ENCODE measurements at places on chromosomes 13 and 19.

- DNase-seq = peak; percentile 87
Observed at GRCh38 chr19:39413272-39413910, 922 bp downstream of the PLEKHG2 start.

DNA sequence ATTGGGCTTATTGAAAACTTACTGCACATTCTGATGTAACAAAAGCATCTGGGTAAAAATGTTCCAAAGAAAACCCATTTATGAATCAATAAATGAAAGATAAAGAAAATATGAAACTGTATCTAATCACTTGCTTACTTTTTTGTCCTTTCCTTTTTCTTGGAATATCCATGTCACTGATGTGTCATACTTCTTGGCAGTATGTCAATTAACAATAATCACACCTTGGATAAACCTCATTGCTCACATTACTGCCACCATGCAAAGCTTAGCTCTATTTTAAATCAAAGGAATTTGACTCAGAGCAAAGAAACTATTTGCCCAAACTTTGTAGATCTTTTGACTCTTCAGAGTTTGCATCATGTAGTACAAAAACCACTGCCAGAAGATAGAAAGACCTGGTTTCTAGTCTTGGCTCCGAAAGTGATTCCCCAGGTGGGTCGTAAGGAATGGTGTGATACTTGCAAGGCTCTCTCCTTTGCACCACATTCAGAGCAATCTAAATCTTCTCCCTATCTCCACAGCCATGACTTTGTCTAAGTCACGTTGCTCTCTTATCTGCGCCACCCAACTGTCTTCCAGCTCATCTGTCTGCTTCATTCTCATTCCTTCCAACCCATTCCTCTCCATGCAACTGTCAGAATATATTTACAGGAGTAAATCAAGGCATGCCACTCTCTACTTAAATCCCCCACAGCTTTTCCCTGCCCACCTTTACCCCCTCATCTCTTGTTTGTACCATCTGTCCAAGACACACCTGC lies 311.9 kb downstream of the COG6 start:
- DNase-seq = no peak

DNA sequence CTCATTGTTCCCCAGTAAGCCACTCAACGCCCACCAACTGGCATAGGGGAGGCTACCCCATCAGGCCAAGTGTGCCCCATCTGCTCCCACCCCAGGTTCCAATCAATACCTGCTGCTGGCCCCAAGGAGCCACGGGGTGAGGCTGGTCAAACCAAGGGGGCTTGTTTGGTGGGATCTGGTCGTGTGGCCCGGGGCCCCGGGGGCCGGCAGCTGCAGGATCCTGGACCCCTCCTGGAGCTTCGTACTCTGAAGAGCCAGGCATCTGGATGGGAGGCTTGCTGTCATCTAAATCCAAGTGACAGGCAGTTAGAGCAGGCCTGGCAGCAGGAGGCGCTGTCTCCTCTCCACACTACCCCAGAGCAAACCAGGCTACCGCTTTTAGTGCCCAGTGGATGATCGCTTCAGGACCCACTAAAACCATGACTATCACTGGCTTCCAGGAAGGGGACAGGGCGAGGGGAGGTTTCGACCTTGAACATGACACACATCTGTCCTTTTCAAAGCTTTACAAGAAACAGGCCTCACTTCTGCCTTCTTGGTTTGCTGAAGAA lies 14.2 kb downstream of the CHERP start:
- no peak for DNase-seq

DNA sequence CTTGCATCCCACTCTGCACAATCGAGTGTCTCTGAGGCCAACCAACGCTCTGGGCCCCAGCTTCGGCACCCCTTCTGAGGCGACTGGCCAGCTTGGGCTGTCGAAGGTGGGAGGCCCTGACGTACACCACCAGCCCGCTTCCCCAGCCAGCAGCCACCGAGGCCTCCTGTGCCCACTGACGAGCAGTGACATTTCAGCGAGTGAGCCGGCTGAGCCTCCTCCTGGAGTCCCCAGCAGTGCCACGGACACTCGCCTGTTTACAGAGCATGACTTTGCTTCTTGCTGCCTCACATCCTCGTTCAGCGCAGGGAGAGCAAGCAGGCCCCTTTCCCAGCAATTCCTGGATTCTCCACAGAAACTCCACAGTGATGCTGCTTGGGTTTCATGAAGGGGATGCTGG lies 240.2 kb upstream of the MAB21L1 start:
- DNase-seq = peak; percentile 12

DNA sequence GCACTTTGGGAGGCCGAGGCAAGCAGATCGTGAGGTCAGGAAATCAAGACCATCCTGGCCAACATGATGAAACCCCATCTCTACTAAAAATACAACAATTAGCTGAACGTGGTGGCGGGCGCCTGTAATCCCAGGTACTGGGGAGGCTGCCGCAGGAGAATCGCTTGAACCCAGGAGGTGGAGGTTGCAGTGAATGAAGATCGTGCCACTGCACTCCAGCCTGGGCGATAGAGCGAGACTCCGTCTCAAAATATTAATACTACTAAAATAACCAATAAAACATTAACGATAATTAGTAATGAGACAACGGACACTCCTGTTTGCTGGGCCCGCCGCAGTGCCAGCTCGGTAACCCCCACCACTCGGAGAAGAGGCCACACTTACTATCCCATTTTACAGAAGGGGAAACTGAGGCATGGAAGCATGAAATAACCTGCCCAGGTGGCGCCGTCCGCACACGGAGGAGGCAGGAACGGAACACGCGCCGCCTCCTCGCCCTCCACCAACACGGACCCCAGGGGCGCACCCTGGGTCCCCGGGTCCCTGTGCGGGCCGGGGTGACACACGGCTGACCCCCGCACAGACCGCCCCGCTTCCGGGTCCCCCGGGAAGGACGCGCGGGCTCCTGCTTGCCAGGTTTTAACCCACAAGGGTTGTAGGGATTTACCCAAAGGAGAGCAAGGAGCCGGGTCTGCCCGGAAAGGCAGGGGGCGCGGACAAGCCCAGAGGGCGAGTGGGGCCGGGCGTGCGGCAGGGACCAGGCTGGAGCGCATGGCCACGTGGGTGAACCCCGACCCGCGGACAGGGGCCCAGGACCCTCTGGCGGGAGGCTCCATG lies 1.6 kb downstream of the R3HDM4 start:
- DNase-seq = no peak

DNA sequence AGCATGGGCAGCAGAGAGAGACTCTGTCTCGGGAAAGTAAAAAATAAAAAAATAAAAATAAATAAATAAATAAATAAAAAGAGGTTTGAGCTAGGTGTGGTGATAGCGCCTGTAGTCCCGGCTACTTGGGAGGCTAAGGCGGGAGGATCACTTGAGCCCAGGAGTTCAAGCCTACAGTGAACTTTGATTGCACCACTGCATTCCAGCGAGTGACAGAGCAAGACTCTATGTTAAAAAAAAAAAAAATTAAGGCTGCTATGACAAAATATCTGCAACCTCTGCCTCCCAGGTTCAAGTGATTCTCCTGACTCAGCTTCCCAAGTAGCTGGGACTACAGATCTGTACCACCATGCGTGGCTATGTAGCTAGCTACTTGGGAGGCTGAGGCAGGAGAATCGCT lies 3.2 kb upstream of the DENND1C start:
- no peak for DNase-seq

GRCh38 chr13:75418186-75418843 lies 63.7 kb downstream of the TBC1D4 start:
- DNase-seq = no peak

- DNase-seq = no peak
Observed at GRCh38 chr13:95608640-95609323, 35.7 kb downstream of the DZIP1 start.

DNA sequence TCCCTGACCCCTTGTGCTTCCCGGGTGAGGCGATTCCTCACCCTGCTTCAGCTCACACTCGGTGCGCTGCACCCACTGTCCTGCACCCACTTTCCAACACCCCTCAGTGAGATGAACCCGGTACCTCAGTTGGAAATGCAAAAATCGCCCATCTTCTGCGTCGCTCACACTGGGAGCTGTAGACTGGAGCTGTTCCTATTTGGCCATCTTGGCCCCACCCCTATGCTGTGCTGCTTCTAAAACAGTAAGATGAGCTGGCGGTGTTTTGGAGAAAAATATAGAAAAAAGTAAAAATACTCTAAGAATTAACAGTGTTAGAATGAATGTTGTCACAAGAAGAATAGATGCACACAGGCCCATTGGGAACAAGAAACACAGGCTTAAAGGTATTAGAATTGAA lies 92.5 kb downstream of the ITGBL1 start:
- DNase-seq = no peak

DNA sequence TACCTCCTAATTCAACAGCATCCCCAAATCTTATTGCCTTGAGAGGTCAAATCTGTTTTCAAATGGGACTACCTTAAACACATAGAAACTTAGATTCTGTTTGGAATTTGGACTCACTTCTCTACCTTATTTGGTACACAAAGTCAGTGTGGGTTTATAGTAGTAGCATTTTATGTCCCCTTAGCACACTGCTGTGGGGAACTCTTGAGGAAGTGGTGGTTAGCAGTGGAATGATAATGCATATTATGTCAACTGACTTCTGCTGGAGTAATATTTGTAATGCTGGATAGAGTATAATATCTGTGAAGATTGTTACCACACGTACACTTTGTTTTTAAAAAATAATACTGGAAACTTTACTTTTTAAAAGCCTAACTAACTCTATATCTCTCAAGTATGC lies 386.3 kb downstream of the NDFIP2 start:
- no peak for DNase-seq

- no peak for DNase-seq
Observed at GRCh38 chr19:51983361-51983760, 3.3 kb downstream of the ZNF350 start.

DNA sequence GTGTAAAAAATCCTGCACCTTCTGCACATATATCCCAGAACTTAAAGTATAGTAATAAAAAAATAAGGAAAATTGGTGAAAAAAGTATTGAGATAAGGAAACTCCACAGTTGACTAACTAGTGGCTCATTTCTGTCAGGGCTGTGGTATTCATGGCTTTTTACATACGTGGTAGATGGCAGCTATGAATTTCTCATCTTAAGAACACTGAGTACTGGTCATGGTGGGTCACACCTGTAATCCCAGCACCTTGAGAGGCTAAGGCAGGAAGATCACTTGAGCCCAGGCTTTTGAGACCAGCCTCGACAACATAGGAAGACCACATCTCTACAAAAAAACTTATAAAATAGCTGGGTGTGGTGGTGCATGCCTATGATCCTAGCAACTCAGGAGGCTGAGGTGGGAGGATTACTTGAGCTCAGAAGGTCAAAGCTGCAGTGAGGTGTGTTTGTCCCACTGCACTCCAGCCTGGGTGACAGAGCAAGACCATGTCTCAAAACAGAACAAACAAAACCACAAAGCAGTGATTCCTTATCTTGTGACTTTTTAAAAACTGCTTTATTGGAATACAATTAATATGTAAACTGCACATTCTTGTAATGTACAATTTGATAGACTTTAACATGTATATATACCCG lies 16.8 kb downstream of the SLAIN1 start:
- no peak for DNase-seq

GRCh38 chr13:32902874-32903273 lies 113.3 kb upstream of the KL start:
- peak; percentile 81 for DNase-seq

- DNase-seq = no peak
Observed at GRCh38 chr19:50022823-50023222, 2.3 kb downstream of the VRK3 start.

GRCh38 chr13:111981446-111982165 lies 85.3 kb upstream of the SOX1 start:
- DNase-seq = no peak

DNA sequence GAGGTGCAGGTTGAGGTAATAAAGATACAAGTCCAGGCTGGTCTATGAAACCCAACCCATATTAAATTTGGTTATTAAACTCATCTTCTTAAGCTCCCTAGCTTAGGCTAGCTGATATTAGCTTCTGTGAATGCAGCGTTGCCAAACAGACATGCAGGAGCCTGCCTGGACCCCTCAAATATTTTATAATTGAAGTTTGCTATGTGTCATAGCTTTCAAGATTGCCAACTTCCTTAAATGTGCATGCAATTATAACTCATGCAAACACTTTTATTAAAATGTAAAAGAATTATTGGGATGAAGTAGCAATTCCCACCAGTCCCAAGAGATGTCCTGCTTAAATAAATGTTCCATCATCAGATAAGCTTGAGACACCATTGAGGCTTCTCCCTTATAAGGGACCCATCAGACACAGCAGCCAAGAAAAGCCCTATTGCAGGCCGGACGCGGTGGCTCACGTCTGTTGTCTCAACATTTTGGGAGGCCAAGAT lies 51.3 kb downstream of the MBNL2 start:
- peak; percentile 25 for DNase-seq
